Mucosa of descending colon (tissue), 3 donors: ENCODE measurements at places on chromosomes 6 and 20. TPM values are rescaled to one million over a fixed set of nuclear protein-coding genes. Genes with fewer than 3 reads are reported as not detected.
A peak's percentile ranks its signal among the peaks of the same experiment; 100 is the strongest.

DNA sequence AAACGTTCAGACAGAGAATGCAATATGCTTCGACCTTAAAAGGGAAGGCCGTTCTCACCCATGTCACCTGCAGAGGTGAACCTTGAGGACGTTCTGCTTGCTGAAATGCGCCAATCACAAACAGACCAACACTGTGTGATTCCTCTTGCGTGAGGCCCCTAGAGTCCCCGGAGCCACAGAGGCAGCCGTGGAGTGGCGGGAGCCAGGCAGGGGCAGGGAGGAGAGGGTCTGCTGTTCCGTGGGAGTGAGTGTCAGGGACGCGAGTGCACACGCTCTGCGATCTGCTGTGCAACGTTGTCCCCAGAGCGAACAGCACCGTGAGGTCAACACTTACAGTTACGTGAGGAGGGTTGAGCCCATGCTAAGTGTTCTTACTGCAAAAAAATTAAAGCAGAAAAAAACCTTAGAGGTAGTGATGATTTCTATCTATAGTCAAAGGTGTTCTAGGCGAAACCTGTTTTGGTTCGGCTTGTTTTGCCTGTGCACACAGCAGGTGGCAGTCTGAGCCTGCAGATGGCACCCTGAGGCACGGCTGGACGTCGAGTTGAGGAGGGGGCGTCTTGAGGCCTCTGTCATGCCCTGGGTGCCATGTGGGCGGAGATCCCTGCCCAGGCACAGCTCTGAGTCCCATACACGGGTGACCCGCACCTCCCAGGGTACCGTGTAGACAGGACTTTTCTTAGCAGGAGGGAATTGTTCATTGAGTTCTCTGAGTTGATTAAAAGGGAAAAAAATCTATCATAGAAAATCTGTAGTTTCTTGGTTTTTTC is 71.7 kb upstream of the FRMD1 start:
- peak; percentile 50 for DNase-seq

Gene PKIB
- total RNA-seq, result 214 TPM

DNA sequence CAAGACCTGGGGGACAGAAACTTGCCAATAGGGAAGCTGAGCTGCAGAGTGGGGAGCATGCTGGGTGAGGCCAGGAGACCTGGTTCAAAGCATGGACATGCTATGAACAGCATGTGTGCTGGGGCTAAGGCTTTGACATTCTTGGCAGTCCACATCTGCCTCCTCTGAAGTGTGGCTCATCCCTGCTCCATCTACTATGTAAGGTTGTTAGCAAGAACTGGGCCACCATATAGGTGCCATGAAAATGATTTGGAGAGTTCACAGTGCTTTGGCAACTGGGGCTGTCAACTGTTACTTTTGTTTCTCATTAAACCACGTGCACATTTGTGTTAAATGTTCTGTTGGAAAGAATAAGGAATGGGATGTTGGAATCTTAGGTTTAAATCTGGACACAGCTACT is 311.1 kb downstream of the CDC5L start:
- DNase-seq, result no peak

- no peak for DNase-seq
Observed at GRCh38 chr20:40675599-40676221, 13.3 kb downstream of the MAFB start.

- no peak for DNase-seq
Observed at GRCh38 chr6:79467716-79468115, 69.5 kb downstream of the LCA5 start.

GRCh38 chr6:16399158-16399557 is 160.8 kb downstream of the GMPR start:
- no peak for DNase-seq

- DNase-seq, result no peak
Observed at GRCh38 chr6:24620637-24621036, 25.4 kb downstream of the KIAA0319 start.

Gene FOXP4
- total RNA-seq, result 33.8 TPM

GRCh38 chr6:19838442-19839236 is 1.5 kb downstream of the ID4 start:
- peak; percentile 59 for DNase-seq

- DNase-seq, result no peak
Observed at GRCh38 chr6:148358196-148358785, 15.7 kb downstream of the SASH1 start.

DNA sequence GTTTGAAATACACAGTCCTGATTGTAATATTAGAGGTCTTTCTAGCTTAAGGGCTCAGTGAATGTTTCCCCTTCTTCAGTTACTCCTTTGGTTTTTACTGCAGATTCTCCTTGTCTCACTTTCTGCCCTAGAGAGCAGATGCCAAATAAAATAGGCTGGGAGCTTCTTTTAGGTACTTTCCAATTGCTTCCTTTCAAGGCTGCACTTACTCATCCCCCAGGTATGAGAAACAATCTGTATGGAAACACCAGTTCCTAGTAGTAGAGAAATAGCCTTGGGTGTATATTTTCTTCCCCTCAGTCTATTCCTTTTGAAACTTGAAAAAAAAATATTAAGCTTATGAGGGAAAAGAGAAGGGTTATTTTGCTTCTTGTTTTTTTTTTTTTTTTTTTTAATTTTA is 139.7 kb downstream of the PAK5 start:
- no peak for DNase-seq

Gene SPATS1
- total RNA-seq, result not detected

GRCh38 chr6:166610069-166610468 is 17.0 kb downstream of the RPS6KA2 start:
- no peak for DNase-seq

Gene CST3
- total RNA-seq, result 852 TPM

- no peak for DNase-seq
Observed at GRCh38 chr6:704046-704445, 11.1 kb upstream of the EXOC2 start.

DNA sequence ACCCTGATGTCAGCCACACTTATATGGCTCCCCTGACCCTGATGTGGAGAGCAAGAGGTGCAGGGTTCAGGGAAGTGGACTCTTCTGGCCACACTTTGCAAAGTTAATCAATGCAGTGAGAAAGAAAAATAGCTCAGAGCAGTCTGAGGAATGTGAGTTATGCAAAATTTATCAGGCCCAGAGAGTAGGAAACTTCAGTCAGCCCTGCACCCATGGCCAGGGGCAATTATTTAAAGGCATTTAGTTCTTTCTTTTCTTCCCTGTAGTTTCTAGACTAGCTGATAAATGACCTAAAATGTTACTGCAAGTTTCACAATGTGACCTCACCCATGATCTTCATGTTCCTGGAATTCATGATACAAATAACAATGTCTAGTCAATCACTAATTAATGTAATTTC is 143.7 kb upstream of the GGTLC1 start:
- no peak for DNase-seq

Gene TFAP2A
- 0.98 TPM for total RNA-seq

Gene RFX6
- total RNA-seq, result 0.67 TPM

DNA sequence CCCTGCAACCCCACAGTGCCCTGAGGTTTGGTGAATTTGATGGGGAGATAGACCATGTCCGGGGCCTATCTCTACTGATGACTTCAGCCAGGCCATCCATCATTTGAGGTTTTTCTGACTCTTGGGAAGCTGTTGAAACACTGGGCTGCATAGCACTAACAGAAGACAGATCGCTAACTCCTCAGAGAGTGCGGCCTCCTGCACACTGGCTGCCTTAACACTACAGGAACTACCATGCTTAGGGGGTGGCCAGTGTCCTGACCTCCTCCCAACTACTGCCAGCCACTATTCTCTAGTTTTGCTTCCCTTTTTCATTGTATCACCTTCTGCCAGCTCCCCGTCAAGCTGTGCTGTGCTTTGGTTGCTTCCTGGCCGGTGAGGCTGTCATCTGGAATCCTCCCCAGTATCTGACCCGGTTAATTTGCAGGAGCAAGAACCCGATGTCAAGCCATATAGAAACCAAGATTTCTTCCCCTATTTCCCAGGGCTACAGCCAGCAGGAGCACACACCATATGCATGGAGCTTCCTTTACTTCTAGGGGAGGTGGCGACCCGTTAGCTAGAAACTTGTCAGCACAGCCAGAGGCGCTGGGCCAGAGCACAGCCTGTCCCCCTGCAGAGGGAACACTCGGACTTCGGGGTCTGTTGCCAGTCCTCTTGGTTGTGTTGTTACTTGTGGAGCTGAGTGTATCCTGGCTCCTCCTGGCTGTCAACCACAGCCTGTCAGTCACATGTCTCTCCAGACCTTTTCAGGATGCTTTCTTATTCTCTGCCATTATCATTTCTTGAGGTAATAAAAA is 57.3 kb upstream of the TRAF3IP2 start:
- no peak for DNase-seq

Gene MATN4
- total RNA-seq, result 0.22 TPM

DNA sequence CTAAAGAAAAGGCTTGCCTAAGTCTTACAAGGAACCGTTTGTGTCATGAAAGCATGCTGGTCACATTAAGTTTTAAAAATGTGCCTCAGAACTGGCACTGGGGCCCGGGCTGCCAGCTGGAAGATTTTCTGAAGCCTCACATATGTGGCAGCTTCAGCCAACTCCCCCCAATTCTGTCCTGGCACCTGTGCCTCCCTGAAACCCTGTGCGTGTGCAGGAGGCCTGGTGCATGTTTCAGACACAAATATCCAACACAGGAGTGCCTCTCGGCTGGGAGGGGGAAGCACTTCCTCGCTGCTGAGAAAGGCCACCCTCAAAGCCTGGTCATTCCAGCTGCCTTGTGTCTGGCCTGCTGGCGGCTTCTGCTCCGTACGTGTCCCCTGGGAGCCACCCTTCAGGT is 188.5 kb upstream of the SNX9 start:
- no peak for DNase-seq

DNA sequence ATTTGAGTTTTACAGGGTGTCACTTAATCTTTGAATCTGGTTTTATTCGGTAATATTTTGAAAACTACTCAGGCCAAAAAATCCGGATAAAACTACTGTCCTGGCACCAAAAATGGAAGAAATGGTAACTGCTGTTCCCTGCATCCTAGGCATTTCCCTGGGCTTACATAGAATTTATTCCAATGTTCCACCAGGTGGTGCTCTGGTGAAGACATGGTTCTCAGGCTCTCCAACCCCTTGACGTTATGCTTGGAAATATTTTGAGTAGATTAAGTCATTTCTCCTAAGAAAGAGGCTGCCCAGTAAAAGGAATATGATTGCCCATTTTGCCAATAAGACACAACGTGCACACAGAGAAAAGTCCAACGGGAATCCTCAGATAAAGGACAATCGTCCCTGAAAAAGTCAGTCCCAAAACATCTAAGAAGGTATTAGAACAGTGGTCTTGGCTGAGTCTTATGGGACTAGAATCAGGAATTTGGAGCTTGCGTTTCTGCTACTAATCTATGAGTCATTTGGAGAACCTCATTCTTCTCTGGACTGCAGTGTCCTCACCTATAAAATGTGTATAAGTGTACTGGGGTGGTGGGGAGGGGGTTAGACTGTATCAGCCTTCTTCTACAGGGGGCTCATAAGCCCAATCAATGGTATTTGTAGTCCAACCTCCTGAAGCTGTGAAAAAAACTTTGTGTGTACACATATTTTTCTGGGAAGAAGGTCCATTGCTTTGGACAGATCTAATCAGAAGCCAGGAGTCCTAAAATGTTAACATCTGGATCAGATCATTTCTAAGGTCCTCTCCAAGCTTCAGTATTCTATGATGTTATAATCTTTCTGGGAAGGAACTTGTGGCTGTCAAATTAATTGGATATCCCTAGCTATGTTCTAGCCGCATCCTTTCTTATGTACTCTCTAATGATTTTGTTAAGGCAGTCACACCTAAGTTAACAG is 131.0 kb upstream of the BMP2 start:
- no peak for DNase-seq

Gene MAPK13
- 157 TPM for total RNA-seq

- DNase-seq, result peak; percentile 22
Observed at GRCh38 chr20:61690150-61690549, 375.5 kb downstream of the TAF4 start.

- no peak for DNase-seq
Observed at GRCh38 chr6:51562198-51562597, 525.2 kb downstream of the PKHD1 start.

DNA sequence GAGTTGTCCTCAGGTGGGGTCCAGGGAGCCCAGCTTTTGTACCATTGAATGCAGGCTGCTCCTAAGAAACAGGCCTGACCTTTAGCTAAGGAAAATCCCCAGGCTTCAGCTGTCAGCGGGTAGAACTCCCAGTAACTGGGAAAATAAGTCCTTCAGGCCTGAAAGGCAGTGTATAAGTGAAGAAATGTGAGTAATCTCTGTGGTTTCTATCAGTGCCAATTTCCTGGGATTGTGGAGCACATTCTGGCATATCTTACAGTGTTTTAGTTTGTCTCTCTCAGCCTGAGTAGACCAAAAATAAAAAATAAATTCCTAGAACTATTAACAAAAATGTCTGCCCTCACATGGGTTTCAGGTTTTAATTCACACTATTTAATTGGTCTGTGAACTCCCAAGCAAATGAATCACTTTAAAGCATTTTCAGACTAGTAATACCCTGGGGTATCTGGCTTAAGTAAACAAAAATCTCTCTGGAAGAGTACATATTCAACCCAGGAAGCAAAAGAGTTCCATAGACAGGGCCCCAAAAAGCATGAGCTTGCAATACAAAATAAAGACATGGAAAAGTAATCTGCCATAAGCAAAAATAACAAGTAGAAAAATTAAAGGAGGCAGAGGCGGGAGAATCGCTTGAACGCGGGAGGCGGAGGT is 566.2 kb upstream of the NOX3 start:
- DNase-seq, result no peak

- no peak for DNase-seq
Observed at GRCh38 chr20:48975955-48976354, 54.4 kb downstream of the ARFGEF2 start.

DNA sequence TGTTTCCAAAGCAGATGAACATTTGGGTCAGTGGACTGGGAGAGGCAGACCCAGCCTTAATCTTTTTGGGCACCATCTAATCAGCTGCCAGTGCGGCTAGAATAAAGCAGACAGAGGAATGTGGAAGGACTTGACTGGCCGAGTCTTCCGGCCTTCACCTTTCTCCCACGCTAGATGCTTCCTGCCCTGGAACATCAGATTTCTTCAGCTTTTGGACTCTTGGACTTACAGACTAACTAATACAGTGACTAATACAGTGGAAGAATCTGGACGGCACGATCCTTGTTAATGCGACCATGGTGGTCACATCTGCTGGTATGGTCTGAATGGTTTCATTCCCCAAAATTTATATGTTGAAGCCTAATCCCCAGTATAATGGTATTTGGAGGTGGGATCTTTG is 122.6 kb upstream of the NXT1 start:
- no peak for DNase-seq

- no peak for DNase-seq
Observed at GRCh38 chr20:14521436-14521835, 184.0 kb upstream of the FLRT3 start.

DNA sequence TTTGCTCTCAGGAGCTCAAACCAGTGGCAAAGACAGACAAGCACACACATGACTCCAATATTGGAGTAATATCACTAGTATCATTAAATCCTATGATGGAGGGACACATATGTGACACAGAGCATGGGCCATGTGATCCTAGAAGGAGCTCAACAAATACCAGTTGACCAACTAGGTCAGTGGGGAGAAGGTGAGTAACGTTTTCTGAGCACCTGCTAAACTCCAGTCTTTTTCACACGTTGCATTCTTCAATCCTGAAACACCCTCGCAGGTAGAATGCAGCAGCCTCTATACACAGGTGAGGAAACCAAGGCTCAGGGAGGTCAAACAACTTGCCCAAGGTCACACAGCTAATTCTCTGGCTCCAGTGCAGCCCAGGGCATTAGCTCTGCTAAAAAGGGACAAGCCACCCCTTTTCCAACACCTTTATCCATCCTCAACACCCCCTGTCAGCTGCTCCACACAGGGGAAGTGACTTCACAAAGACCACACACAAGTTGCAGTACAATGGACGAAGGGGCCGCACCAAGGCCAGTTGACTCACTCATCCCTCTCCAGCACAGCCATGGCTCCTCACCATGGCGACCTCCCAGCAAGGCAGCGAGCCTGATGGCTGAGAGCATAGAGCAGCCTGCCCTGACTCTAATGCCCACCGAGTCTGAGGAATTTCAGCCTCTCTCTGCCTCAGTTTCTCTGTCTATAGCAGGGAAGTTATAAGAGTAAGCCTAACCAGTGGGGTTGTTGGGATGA is 4.4 kb downstream of the CAPN11 start:
- no peak for DNase-seq
